Stimulated activated CD8-positive, alpha-beta memory T cell treated with anti-CD3 and anti-CD28 coated beads, Interleukin-7, amount 100 ng/mL, for 48 hours (primary cell): ENCODE measurements at places on chromosomes 2 and 18.
A peak's percentile ranks its signal among the peaks of the same experiment; 100 is the strongest.

- DNase-seq: no peak
Measured at GRCh38 chr2:186925514-186925913, 76.5 kb upstream of the ZSWIM2 start.

DNA sequence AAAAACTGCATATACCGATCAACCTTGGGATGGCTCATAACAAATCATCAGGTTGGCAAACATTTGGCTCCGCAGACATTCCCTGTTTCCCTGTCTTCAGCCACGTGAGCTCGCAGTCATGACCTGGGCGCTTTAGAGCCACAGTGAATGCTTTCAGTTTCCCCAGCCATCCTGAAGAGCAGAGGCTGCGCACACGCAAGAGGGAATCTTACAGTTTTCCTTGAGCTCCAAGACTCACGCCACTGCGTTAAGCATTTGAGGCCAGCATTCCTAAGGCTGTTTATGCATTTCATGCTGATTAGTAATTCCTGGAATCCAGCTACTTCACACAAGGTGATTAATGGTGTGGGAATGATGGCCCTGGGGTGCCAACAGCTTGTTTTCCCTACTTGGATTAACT is 95.1 kb downstream of the MTCL1 start:
- no peak for DNase-seq

DNA sequence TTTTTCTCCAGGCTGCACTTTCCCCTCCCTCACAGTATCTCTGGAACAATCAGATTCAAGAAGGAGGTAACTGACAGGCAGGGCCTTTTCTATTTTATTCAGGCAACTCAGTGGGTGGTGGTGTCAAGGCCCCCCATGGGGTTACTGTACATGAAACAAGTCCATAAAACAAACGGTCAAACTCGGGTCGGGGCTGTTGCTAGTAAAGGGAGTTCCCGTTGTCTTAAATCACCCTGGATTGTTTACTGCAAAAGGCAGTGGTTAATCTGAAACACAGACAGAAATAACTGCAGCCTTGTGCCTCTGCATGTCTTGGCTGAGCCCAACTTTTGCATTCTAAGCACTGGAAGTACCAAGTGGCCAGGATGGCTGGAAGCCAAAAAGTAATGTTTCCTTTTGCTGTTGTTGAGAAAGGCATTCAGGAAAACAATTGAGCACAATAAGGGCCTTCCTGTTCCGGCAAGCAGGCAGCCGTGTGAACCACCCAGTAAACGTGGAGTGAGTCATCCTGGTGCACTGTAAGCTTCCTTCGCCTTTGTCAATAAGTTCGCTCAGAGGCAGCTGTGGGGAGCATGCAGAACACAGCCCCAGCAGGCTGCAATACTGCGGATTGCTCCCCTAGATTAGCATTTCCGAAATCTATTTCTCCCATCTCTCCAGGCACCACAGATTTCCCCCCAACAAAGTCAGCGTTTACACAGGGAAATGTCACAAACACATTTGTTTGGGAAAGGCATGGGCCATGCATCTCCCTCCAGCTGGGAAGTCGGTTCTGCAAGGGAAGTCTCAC is 149.6 kb downstream of the IRS1 start:
- DNase-seq: peak; percentile 1

- DNase-seq: no peak
Measured at GRCh38 chr2:98487806-98488189, 43.1 kb downstream of the INPP4A start.

DNA sequence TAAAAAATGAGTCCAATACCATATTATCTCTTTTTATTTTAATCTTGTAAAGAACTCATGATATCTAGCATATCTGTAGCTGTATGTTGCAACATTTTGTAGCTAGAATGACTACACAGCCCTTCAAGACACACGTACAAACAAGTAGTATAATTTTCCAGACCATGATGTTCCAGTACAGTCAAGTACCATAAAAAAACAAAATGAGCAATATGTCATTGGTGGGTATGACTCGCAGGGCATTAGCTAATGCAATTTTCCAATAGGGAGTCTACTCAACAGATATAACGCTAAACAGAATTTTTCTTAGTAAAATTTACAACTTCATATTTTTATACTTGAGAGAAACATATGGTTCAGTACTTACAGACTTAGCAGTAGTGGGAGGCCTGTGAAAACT is 53.6 kb upstream of the UGP2 start:
- DNase-seq: no peak

- no peak for DNase-seq
Measured at GRCh38 chr2:86675511-86676015, 44.5 kb upstream of the RMND5A start.

GRCh38 chr2:206092297-206092696 is 6.3 kb upstream of the INO80D start:
- DNase-seq: no peak

DNA sequence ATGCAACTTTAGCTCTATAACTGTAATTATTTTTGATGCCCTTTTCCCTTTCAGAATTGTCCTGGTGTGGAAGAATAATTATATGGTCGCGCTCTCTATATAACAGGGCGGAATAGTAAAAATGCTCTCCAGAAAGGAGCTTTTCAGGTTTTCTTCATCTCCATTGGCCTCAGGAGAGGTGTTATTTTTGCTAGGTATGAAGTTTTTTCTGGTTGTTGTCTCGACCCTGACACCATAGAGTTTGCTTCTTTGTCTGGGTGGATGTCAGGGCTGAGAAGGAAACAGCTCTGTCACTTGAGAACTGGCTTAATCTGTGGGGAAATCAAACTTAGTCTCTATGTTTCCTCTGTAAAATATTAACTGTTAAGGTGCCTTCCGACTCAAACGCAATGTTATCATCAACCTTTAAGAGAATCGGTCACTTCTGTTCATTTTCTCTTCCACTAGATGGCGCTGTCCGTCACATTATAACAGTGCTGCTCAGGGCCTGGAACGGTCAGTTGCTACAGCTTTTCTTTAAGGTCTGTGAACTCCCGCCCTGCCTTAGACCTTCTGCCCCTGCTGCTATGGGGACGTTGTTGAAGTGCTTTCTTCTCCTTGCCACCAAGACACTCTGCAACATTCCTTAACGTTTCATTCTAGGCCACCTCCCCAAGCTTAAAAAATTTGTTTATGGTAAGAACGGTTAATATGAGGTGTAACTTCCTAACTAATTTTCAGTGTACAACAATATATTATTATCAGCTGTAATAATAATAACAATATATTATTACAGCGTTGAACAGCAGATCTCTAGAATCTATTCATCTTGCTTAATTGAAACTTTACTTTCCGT is 23.8 kb upstream of the SERPINB12 start:
- peak; percentile 23 for DNase-seq

DNA sequence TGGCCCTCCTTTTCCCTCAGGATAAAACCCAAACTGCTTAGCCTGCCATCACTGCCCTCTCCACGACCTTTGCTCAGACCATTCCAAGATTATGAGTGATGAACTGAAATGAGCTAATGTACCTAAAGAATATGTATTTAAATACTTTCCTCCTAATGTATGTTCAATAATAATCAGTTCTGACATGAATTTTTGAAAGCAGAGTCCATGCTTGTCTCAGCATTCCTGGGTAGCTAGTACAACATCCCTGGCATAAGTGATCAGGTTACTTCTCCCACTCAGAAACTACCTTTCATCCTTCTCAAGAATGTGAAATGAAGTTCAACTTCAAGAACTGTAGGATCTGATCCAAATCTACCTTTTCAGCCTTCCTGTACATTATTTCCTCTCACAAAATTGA is 103.6 kb downstream of the UNC80 start:
- no peak for DNase-seq

GRCh38 chr2:60834270-60834717 is 47.1 kb upstream of the REL start:
- DNase-seq: no peak

DNA sequence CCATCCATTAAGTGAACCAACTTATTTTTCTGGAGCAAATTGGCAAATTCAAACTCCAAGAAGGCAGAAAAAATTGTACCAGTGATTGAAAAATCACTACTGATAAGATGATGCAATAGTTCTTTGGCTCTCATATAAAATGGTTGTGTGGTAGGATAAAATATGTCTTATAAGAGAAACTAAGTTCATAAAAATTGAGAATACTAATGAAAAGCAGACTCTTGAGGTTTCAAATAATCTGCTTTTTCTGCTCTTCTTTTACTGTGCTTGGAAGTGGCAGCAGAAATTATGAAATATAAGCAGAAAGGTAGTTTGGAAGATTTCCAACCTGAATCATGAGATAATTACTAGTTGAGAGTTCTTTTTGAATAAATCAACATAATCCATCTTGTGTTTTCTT is 61.9 kb downstream of the PPP1R1C start:
- DNase-seq: no peak

DNA sequence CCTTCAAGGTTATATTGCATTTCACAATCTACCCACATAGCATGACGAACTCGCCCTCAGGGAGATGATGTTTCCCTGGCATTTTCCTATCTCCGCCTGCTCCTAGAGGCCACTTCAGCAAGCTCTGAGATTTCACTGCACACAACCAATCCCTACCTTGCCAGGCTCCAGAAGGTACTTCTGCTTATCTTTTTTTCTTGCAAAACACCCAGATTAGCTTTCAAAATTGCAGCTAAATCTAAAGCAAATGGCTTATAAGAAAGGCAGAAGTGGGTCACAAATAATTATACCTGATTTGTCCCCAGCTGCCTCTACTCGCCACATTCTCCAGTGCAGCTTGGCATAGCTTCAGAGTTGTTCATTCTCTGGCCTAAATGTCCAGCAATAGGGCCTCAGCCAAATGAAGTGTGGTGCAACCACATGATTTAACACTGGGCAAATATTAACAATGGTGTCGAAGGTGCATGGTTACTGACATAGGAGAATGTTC is 32.4 kb upstream of the MRPL19 start:
- DNase-seq: no peak

- no peak for DNase-seq
Measured at GRCh38 chr2:203682688-203683130, 23.7 kb upstream of the CD28 start.

DNA sequence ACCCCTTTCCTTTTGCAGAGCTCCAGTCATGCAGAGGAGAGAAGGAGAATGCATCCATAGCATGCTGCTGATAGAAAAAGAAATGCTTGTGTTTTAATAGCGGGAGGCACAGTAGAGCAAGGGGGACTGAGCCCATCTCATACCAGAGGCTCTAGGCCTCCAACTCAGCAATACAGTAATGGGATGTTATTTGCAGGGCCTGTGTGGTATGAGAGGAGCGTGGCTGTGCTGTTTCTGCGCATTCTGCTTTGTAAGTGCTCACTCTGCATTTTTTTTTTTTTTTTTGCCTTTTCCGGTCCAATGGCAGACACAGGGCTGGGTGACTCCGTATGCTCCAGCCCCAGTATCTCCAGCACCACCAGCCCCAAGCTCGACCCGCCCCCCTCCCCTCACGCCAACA is 200.0 kb downstream of the GBX2 start:
- no peak for DNase-seq

DNA sequence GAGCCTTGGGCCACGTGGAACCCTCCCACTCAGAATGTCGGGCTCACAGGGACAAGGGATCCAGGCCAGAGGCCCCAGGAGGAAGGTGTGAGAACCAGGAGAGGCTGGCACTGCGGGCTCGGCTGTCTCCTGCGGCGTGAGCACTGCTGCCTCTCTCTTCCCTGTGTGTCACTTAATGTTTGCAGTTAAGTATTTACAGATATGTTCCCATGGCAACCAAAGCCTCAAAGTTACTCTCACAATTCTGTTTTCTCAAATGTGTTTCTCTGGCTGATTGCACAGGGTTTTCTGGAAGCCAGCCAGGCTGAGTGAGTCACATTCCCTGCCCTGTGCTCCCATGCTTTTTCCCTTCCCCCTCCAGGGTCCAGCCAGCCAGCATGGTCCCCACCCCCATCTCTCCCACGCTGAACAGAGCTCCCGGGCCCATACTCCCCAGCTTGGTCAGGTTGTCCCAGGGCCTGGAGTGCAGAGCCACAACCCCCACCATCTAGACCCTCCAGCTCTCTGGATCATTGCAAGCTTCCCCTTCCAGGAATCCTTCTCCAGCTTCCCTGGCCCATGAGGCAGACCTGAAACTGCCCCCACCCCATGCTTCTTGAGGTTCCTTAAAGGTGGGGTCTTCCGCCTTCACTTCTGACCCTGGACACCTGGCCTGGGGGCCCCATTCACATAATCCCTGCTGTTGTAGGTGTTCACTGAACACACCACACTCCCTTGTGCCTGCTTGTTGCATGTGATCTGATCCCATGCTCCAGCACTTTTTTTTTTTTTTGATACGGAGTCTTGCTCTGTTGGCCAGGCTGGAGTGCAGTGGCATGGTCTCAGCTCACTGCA is 265.9 kb downstream of the CELF4 start:
- no peak for DNase-seq

- DNase-seq: no peak
Measured at GRCh38 chr18:6052449-6052913, 157.2 kb upstream of the TMEM200C start.

- DNase-seq: no peak
Measured at GRCh38 chr2:33358878-33359277, 117.6 kb upstream of the RASGRP3 start.

GRCh38 chr2:11406958-11407381 is 59.0 kb downstream of the E2F6 start:
- no peak for DNase-seq

DNA sequence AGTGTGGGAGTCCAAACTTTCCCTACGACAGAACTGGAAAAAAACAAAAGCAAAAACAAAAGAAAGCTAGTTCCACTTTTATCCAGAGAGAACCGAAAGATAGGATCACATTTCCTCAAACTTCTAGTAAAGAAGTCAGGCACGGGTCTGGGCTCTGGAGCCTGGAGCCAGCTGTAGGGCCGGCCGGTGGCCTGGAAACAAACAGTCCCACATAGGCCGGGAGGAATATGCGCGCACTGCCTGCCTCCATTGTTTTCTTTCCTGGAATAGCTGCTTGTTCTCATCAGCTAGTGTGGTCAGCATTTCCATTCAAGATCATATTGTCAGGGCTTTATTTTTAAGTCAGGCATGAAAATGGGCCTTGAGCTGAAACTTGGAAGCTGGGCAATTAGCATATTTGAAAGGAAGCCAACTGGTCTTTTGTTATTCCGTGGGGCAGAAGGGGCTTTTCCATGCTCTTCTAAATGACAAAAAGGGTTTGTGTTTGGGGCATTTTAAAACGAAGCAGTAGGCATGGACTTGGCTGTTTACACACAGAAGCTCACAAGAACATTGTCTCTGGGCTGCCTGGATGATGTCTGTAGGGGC is 58.7 kb upstream of the RFX8 start:
- no peak for DNase-seq

DNA sequence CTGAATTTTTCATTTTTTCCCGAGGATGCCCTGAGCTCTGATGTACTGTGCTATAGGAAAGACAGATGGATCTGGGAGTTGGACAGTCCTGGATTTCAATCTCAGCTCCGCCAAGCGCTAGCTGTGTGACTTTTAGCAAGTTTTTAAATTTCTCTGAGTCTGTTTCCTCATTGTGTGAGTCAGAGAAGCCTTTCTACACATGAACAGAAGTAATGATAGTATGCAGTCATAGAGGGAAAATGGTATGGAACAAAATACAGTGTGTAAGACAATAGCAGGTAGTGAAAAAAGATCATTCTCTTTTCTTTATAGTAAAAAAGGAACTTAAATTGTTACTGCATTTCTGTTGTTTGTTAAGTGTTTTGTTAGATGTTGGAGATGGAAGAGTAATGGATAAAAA is 52.4 kb upstream of the PPM1B start:
- DNase-seq: no peak
